Left renal pelvis (tissue), 4 donors: ENCODE measurements at places on chromosomes 11 and 22. TPM values are rescaled to one million over a fixed set of nuclear protein-coding genes. Genes with fewer than 3 reads are reported as not detected.

Gene ASCL2
- 0.29 TPM for polyA plus RNA-seq

Gene ZBTB3
- polyA plus RNA-seq: 8.2 TPM

Gene SCN4B
- 2.0 TPM for polyA plus RNA-seq

Gene OR2D2
- polyA plus RNA-seq: not detected

Gene USH1C
- 71.2 TPM for polyA plus RNA-seq

Gene INS
- not detected for polyA plus RNA-seq

Gene CCDC117
- 44.9 TPM for polyA plus RNA-seq
